HFFc6 (cell line): ENCODE measurements at places on chromosomes 5 and 9. TPM values are rescaled to one million over a fixed set of nuclear protein-coding genes. Genes with fewer than 3 reads are reported as not detected.
A peak's percentile ranks its signal among the peaks of the same experiment; 100 is the strongest.

DNA sequence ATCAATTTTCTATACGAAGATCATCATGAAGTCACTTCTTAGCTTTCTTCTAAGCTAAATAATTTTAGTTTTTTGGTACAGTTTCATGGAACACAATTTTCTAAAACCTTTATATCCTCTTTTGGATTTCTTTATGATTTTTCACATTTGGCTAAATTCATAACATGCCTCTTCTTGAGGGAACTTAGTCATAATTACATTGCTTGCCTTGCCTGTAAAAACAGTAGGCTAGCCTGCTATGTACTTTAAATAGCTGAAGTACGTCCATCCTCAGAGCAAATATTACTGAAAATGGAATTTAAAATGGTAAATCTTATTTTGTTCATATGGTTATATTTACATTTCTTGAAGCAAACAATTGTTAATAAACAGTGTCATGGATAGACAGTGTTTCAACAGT, 225.0 kb downstream of the VPS13A start:
- peaks cover 23% of the 10 kb centered on the region for H3K36me3 ChIP-seq
- H3K27me3 ChIP-seq = no peaks in the 10 kb centered on the region
- H3K4me1 ChIP-seq = peaks cover 25% of the 10 kb centered on the region
- peak; percentile 5 for DNase-seq
- H3K27ac ChIP-seq = no peak overlapping the region

DNA sequence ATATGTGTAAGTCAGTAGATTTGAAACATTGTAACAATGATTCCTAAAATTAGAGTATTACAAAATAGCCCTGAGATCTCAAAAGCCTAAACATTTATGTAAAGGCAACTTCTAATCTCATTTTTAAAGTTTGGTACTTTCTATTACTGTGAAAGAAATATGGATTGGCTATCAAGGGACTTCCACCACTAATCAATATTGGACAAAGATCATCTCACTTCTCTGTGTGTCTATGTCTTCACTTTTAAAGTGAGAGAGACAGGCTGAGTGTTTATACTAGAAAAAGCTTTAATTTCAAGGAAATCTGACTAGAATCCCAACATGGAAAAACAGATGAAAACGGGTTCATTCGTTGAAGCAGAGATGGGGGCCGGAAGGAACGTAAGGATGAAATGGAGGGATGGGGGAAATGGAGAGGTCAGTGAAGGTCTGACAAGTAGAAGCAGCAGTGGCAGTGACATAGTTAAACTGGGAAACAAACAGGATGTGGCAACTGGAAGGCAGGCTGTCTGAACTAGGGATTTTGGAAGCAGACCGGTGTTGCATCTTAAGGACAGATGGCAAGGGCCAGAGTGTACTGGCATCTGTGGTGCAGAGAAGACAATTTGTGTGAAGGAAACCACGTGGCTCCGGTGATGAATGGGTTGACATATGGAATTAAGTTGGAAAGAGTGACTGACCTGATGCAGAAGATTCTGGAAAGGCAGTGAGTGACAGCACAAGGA, 60.8 kb downstream of the PDE4D start:
- H3K36me3 ChIP-seq = no peaks in the 10 kb centered on the region
- DNase-seq = no peak
- no peak overlapping the region for H3K4me3 ChIP-seq
- no peak overlapping the region for H3K27ac ChIP-seq

DNA sequence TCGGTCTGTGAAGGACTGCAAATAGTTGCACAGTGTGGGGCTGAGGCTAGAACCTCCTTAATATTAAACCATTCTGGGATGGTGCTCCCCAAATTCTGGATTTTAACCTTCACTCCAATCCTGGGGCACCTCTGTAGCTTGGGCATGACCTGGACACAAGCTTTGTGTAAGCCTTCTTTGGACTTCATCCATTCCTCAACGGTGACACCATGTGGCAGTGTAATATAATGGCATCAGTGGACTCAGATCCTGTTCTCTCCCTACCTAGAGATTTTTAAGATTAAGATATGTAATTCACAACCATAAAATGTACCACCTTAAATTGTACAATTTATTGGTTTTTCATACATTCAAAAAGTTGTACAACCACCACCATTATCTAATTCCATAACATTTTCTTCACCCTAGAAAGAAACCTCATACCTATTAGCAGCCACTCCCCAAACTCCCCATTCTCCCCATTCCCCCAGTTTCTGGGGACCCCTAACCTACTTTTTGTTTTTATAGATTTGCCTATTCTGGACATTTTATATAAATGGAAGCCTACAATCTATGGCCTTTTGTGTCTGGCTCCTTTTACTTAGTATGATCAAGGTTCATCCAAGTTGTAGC, 4.8 kb upstream of the PLGRKT start:
- H3K27ac ChIP-seq = no peak overlapping the region
- H3K4me3 ChIP-seq = no peak overlapping the region
- DNase-seq = peak; percentile 59
- H3K27me3 ChIP-seq = no peaks in the 10 kb centered on the region
- 0 out of 2 replicates have a peak, but pooled peaks cover 4% of the 10 kb centered on the region for H3K36me3 ChIP-seq

GRCh38 chr5:43967165-43967564, 364.2 kb downstream of the NNT start:
- DNase-seq = no peak
- no peak overlapping the region for H3K4me3 ChIP-seq
- no peaks in the 10 kb centered on the region for H3K36me3 ChIP-seq
- no peak overlapping the region for H3K27ac ChIP-seq
- H3K4me1 ChIP-seq = no peaks in the 10 kb centered on the region

DNA sequence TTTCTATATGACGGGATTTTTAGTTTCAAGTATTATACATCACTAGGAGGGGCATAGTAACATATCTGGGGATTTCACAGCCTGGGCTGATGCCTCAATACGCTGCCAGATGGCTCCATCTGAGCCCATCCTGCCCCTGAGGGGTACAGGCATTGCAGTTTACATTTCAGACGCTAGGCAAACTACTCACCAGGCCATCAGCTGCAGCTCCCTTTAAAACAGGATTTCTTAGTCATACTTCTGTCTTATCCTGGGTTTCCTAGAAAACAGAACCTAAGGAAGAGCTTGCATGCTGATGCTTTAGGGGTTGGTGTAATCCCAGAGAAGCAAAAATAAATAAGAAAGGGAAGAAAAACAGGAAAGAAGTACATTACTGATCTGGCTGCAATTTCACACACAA, 372.8 kb upstream of the PIK3R1 start:
- no peak overlapping the region for H3K4me3 ChIP-seq
- peak; percentile 3 for DNase-seq
- no peaks in the 10 kb centered on the region for H3K4me1 ChIP-seq
- no peaks in the 10 kb centered on the region; the same call in 1 of the 2 replicates for H3K27me3 ChIP-seq
- H3K36me3 ChIP-seq = no peaks in the 10 kb centered on the region

DNA sequence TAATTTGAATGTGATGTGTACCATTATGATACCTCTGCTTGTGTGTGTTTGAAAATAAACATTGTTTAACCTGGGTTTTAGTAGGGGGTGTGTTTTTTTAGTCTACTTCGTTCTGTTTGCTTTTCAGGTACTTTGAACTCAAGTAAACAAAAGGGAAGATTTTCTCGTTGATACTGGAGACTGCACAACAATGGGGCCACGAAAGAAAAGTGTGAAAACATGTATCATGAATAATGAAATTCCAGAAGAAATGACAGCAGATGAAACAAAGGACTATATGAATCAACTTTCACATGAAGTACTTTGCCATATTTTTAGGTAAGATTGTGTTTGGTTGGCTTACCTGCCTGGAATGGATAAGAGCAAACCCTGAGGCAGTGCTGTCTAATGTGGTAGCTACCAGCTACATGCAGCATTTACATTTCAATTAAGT, 10.8 kb downstream of the FBXO38 start:
- H3K4me3 ChIP-seq = no peak overlapping the region
- H3K27me3 ChIP-seq = no peaks in the 10 kb centered on the region; the same call in 1 of the 2 replicates
- no peak overlapping the region for H3K27ac ChIP-seq
- H3K36me3 ChIP-seq = peaks cover 12% of the 10 kb centered on the region

Gene CTNNAL1
- total RNA-seq = 91.6 to 111 TPM (median 104 TPM) in 3 replicates

Gene CAVIN4
- total RNA-seq = 0.48 and 0.52 TPM in 2 replicates

Gene SGCD
- total RNA-seq = 5.1 to 7.9 TPM (median 6.7 TPM) in 3 replicates

Gene ADAMTSL1
- total RNA-seq = 37.3 to 94.9 TPM (median 50.1 TPM) in 3 replicates

Gene NCS1
- 100 to 109 TPM (median 104 TPM) in 3 replicates for total RNA-seq

Gene EFNA5
- total RNA-seq = not detected in 3 replicates

Gene IFNB1
- total RNA-seq = not detected in 3 replicates
